ENCODE measurements at places on chromosomes 6 and 20. TPM values are rescaled to one million over a fixed set of nuclear protein-coding genes. Genes with fewer than 3 reads are reported as not detected.
A peak's percentile ranks its signal among the peaks of the same experiment; 100 is the strongest.

MMP24 gene
- not detected for total RNA-seq

CFAP206 gene
- total RNA-seq: 1.6 TPM

IBTK gene
- total RNA-seq: 26.2 TPM

SRSF12 gene
- total RNA-seq: not detected

WFDC6 gene
- total RNA-seq: not detected

TAP1 gene
- 26.7 TPM for total RNA-seq

LRRC1 gene
- total RNA-seq: 0.75 TPM

C6orf118 gene
- total RNA-seq: not detected

FOXP4 gene
- 8.4 TPM for total RNA-seq

HSPA12B gene
- total RNA-seq: 5.0 TPM

GRCh38 chr6:43695215-43695966, 7.8 kb upstream of the MRPS18A start:
- no peaks in the 10 kb centered on the region for H3K27me3 ChIP-seq
- peaks cover 40% of the 10 kb centered on the region for H3K4me1 ChIP-seq
- no peaks in the 10 kb centered on the region for H3K36me3 ChIP-seq
- H3K4me3 ChIP-seq: no peak overlapping the region
- DNase-seq: no peak
- peak overlapping the region; percentile 76 for H3K27ac ChIP-seq

DNA sequence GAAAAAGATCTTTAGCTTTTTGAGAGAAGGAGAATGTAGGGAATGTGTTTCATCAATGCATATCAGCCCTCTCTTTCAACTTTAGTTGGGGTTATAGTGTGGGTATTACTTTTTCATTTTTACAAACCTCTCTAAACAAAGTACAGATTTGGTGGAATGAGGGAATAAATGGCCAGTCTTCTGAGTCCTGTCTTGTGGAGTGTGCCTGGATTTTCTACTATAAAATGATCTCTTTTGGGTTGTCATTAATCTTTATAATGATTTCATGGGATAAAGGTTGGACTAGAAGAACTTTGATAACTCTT, 209.3 kb downstream of the RNF144B start:
- no peak overlapping the region for H3K27ac ChIP-seq
- H3K4me1 ChIP-seq: no peaks in the 10 kb centered on the region
- no peaks in the 10 kb centered on the region for H3K27me3 ChIP-seq
- no peak overlapping the region for H3K4me3 ChIP-seq

DNA sequence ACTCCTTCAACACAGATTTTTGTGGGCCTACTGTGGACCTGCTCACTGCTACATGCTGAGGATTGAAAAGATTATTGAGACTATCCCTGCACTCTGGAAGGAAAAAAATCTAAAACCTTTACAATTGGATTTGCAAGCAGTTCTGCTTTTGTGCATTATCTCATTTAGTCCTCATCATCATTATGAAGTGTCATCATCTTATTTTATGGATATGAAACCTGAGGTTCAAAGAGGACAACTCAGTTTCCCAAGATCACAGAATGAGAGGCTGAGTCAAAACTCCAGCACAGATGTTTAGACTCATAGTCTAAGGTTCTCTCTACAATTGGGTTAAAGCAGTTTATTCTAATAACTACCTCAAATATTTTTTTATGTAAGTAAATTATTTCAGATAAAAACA, 160.2 kb upstream of the MARCKS start:
- no peak overlapping the region for H3K4me3 ChIP-seq
- H3K4me1 ChIP-seq: no peaks in the 10 kb centered on the region
- no peak for DNase-seq

DNA sequence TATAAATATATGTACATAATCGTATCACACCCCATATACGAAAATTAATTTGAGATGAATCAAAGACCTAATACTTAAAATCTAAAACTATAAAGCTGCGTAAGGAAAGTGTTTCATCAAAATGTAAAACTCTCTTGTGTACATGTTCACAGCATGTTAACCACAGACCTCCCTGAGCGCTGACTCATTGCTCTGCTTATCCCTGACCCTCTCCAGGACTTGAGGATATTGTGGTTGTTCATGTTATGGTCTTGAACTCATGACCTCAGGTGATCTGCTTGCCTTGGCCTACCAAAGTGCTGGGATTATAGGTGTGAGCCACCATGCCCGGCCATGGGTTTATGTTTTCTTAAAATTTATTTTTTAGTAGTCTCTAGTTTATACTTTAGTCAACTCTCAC, 14.2 kb downstream of the FAM83B start:
- DNase-seq: no peak
- H3K4me3 ChIP-seq: no peak overlapping the region
- no peak overlapping the region for H3K27ac ChIP-seq
- no peaks in the 10 kb centered on the region for H3K36me3 ChIP-seq
- no peaks in the 10 kb centered on the region for H3K4me1 ChIP-seq
- no peaks in the 10 kb centered on the region for H3K27me3 ChIP-seq

DNA sequence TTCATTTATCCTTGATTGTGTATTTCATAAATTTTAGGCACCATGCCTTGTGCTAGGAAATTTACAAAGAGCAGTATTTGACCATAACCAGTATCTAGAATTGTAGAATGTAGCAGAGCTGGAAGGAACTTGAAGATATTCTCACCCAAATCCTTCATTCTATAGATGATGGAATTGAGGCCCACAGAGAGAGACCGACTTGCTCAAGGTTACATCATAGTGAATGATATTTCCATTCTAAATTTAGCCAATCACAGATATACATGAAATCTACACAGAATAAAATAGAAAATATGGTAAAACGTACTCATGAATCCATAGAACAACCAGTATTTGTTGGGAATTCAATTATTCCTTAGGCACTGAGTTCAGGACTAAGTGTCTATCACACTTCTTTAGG, 10.9 kb upstream of the SGK1 start:
- H3K4me3 ChIP-seq: no peak overlapping the region
- no peaks in the 10 kb centered on the region for H3K27me3 ChIP-seq
- DNase-seq: no peak
- H3K27ac ChIP-seq: no peak overlapping the region
- H3K4me1 ChIP-seq: no peaks in the 10 kb centered on the region
- no peaks in the 10 kb centered on the region for H3K36me3 ChIP-seq

- H3K4me1 ChIP-seq: no peaks in the 10 kb centered on the region
- H3K4me3 ChIP-seq: no peak overlapping the region
- H3K36me3 ChIP-seq: no peaks in the 10 kb centered on the region
- H3K27ac ChIP-seq: no peak overlapping the region
- H3K27me3 ChIP-seq: no peaks in the 10 kb centered on the region
Observed at GRCh38 chr6:98024359-98024758, 741.3 kb upstream of the MMS22L start.

- no peak overlapping the region for H3K27ac ChIP-seq
- DNase-seq: no peak
- no peaks in the 10 kb centered on the region for H3K4me1 ChIP-seq
- H3K4me3 ChIP-seq: no peak overlapping the region
- no peaks in the 10 kb centered on the region for H3K27me3 ChIP-seq
- H3K36me3 ChIP-seq: no peaks in the 10 kb centered on the region
Observed at GRCh38 chr20:61581825-61582188, 329.7 kb downstream of the CDH4 start.

GRCh38 chr6:105097288-105097687, 82.5 kb downstream of the POPDC3 start:
- H3K27ac ChIP-seq: no peak overlapping the region
- H3K27me3 ChIP-seq: no peaks in the 10 kb centered on the region
- H3K4me3 ChIP-seq: no peak overlapping the region
- H3K36me3 ChIP-seq: peaks cover 26% of the 10 kb centered on the region
- peaks cover 9% of the 10 kb centered on the region for H3K4me1 ChIP-seq

- no peaks in the 10 kb centered on the region for H3K27me3 ChIP-seq
- peak overlapping the region; percentile 96 for H3K27ac ChIP-seq
- peak overlapping the region; percentile 79 for H3K4me3 ChIP-seq
- H3K36me3 ChIP-seq: no peaks in the 10 kb centered on the region
Observed at GRCh38 chr6:108295676-108296075, 822 bp downstream of the AFG1L start.

DNA sequence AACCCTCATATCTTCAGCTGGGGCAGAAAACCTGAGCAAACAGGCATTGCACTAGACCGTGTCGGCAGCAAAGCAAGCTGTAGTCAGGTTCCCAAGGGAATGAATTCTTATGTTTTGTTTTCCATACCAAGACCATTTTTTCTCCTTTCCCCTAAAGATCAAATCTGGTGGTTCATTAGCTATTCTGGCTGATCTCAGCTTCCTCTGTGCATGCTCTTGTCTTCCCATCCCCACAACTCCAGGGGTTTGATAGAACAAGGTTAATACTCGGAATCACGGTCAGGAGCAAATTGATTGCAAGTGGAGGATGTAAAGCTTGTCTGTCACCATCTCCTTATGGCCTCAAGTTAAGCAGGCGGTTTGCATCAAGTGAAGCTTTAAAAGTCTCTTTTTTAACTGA, 778.8 kb downstream of the KIF16B start:
- DNase-seq: no peak
- no peaks in the 10 kb centered on the region for H3K36me3 ChIP-seq
- H3K27ac ChIP-seq: no peak overlapping the region
- H3K4me3 ChIP-seq: no peak overlapping the region

GRCh38 chr6:138953451-138953850, 34.6 kb downstream of the REPS1 start:
- H3K4me1 ChIP-seq: peaks cover 7% of the 10 kb centered on the region
- no peak overlapping the region for H3K4me3 ChIP-seq
- no peak overlapping the region for H3K27ac ChIP-seq
- H3K36me3 ChIP-seq: no peaks in the 10 kb centered on the region
- H3K27me3 ChIP-seq: no peaks in the 10 kb centered on the region

GRCh38 chr6:144285798-144286502, 815 bp downstream of the UTRN start:
- H3K4me3 ChIP-seq: peak overlapping the region; percentile 99
- H3K36me3 ChIP-seq: no peaks in the 10 kb centered on the region
- no peaks in the 10 kb centered on the region for H3K27me3 ChIP-seq
- DNase-seq: peak; percentile 51
- H3K4me1 ChIP-seq: peaks cover 15% of the 10 kb centered on the region

- H3K4me3 ChIP-seq: no peak overlapping the region
- DNase-seq: no peak
- H3K36me3 ChIP-seq: no peaks in the 10 kb centered on the region
- no peak overlapping the region for H3K27ac ChIP-seq
- no peaks in the 10 kb centered on the region for H3K4me1 ChIP-seq
Observed at GRCh38 chr20:4521170-4521968, 200.3 kb upstream of the PRND start.

DNA sequence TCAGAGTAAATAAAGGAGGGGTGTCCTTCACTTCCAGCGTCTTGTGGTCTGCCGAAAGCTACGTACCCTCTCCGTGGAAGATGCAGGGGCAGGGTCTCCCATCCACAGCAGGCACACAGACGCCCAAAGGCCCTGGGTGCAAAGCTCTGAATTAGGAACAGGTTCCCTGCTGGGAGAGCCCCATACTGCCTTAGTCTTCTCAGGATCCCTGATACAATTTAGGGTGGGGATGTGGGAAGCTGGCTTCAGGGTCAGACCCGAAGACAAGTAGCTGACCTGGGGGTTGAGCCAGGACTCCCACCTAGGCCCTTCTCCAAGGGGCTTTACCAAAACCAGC, 74.1 kb downstream of the TTLL2 start:
- DNase-seq: no peak
- no peaks in the 10 kb centered on the region for H3K27me3 ChIP-seq
- no peak overlapping the region for H3K27ac ChIP-seq
- H3K4me3 ChIP-seq: no peak overlapping the region
- no peaks in the 10 kb centered on the region for H3K4me1 ChIP-seq

- DNase-seq: no peak
- peaks cover 32% of the 10 kb centered on the region for H3K4me1 ChIP-seq
- peak overlapping the region; percentile 58 for H3K27ac ChIP-seq
- H3K36me3 ChIP-seq: no peaks in the 10 kb centered on the region
Observed at GRCh38 chr6:11198663-11199603, 33.5 kb downstream of the NEDD9 start.

DNA sequence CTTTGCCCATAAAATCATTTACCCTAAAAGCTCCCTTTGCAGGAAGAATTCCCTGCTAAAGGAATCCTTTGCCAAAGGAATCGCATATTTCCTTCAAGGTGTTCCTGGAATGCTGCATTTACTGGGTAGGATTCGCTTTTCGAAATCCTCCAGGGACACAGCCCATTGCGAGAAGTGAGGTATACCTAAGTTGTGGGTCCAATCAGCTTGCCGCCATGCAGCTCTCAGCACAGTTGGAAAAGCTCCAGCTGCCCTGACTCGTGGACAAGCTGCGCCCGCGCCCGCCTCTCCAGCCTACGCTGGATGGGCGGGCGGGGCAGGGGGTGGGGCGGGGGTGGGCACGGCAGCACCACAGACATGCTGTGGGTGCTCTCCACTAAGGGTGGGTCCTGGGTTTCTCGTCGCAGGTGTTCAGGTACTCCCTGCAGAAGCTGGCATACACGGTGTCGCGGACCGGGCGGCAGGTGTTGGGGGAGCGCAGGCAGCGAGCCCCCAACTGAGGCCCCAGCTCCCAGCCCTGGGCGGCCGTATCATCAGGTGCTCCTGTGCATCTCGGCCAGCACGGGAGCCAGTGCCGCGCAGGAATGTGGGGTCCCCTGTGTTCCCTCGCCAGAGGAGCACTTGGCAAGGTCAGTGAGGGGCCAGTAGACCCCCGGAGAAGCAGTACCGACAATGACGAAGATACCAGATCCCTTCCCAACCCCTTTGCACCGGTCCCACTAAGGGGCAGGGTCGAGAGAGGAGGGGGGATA, 1.4 kb downstream of the NNAT start:
- peaks cover 12% of the 10 kb centered on the region for H3K36me3 ChIP-seq
- H3K27ac ChIP-seq: peak overlapping the region; percentile 98
- peak; percentile 81 for DNase-seq
- peaks cover 83% of the 10 kb centered on the region for H3K4me1 ChIP-seq
- no peaks in the 10 kb centered on the region for H3K27me3 ChIP-seq

DNA sequence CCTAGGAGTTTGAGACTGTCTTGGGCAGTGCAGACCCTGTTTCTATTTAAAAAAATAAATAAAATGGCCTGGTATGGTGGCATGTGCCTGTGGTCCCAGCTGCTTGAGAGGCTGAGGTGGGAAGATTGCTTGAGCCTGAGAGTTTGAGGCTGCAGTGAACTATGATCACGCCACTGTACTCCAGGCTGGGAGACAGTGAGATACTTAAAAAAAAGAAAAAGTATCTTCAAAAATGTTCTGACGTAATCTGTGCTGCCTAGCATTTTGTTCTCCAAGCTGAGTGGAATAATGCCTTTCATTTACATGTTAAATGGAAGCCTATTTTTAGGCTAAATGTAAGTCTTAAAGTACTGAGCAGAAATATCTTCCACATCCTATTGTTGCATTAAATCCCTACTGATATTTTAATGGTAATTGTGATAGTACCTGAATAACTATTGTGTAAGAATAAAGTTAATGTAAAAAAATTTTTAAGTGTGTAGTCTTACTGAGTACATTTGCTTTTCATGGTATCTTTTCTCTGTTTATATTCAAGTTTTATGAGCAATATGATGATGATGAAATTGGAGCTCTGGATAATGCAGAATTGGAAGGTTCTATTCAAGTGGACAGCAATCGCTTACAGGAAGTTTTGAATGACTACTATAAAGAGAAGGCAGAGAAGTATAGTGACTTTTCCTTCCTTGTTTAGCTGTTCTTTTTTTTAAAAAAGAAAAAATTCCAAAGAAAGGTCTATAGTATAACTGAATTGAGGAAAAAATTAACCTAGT, 4.2 kb upstream of the ZC2HC1B start:
- H3K4me3 ChIP-seq: no peak overlapping the region
- H3K27me3 ChIP-seq: no peaks in the 10 kb centered on the region
- no peak overlapping the region for H3K27ac ChIP-seq
- DNase-seq: no peak
- peaks cover 94% of the 10 kb centered on the region for H3K36me3 ChIP-seq
